ENCODE measurements at places on chromosomes 5 and 9.

DNA sequence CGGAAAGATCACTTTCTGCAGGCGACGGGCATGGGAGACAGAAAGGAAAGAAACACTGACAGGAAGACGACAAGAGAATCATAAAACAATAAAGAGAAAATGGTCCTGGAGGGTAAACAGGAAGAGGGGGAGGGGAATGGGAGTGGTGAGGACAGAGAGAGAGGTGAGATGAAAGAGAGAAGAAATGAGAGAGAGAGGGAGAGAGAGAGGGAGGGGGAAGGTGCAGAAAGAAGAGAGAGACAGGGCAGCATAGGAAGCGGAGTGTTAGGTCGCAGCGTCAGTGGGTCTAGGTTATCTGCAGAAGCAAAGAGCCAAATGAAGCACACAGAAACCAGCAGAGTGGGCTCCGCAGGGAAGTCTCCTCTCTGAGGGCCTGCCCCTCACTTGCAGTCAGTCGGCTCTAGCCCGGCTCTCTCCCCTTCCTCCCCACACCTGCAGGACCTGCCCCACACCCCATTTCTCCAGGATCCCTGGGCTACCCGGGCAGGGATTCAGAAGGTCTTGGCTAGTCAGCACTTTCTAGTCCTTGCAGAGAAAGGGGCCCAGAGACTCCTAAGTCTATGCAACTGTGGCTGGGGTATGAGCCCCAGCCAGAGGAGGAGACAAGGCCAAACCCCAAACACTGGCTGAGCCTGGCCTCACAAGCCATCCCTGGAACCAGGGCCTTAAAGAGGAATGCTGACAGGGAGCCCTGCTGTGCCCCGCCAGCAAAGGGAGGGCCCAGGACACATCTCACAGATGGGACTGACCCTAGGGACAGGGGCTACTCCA, 29.7 kb upstream of the MEIKIN start:
- peak; percentile 54 for DNase-seq

DNA sequence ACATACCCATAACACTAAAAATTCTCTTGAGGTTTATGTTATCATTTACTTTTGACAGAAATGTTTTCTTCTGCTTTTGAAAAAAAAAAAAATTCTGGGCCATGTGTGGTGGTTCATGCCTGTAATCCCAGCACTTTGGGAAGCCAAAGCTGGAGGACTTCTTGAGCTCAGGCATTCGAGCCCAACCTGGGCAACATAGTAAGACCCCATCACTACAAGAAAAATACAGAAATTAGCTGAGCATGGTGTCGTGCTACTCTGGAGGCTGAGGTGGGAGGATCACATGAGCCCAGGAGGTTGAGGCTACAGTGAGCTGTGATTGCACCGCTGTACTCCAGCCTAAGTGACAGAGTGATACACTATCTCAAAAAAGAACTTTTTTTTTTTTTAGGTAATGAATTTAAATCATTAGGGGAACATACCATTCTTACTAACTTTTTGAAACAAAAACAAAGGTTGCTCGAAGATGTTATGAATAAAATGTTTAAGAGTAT, 148.8 kb upstream of the DMRT1 start:
- DNase-seq = no peak

GRCh38 chr9:17699615-17700330, 120.9 kb downstream of the SH3GL2 start:
- no peak for DNase-seq

DNA sequence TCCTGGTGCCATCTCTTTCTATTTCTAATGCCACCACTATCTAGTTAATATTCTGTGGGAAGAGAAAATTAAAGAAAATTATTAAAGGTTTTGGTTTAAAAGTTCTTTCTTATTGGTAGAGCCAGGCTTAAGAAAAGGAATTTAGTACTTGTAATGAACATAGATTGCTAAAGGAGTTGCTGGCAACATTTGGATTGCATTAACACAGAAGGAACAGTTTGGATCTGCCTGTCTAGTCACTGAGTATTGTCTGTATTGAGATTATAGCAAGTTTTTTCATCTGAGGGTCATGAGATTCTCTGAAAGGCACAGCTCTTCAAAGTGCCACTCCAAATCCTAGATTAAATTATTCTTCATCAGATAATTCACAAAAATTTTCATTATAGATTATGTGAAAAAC, 32.0 kb downstream of the FSD1L start:
- no peak for DNase-seq

GRCh38 chr9:92468206-92468605, 14.1 kb downstream of the ASPN start:
- no peak for DNase-seq

- DNase-seq = no peak
These were observed 9.0 kb downstream of the CD274 start for GRCh38 chr9:5459289-5459829.

DNA sequence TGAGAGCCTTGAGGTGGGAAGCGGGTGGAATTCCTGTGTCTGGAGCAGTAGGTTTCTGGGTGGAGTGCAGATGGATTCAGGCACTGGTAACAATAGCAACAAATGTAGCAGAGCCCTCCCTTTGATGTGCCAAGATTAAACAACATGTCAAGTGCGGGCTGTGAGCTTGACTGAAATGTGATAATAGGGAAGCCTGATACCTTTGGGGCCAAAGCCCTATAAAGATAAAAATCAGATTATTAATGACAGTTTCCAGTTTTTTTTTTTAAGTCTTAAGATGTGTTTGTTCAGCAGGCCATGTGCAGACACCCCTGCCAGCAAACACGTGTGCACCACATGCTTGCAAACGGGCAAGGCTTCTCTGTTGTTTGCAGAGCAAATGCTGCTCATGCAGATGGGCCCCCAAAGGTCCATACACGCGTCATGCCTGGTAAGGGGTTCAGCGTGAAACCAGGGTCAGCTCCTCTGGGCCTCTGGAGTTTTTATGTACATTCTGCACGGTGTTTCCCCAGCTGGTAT, 193.2 kb downstream of the GADD45G start:
- DNase-seq = peak; percentile 17
